ENCODE measurements at places on chromosomes 1 and 21. TPM values are rescaled to one million over a fixed set of nuclear protein-coding genes. Genes with fewer than 3 reads are reported as not detected.

Gene FAM72C
- total RNA-seq = 0.54 TPM

Gene TEX38
- 2.1 TPM for total RNA-seq

Gene CFAP57
- total RNA-seq = 5.0 TPM

Gene FCRL5
- not detected for total RNA-seq

DNA sequence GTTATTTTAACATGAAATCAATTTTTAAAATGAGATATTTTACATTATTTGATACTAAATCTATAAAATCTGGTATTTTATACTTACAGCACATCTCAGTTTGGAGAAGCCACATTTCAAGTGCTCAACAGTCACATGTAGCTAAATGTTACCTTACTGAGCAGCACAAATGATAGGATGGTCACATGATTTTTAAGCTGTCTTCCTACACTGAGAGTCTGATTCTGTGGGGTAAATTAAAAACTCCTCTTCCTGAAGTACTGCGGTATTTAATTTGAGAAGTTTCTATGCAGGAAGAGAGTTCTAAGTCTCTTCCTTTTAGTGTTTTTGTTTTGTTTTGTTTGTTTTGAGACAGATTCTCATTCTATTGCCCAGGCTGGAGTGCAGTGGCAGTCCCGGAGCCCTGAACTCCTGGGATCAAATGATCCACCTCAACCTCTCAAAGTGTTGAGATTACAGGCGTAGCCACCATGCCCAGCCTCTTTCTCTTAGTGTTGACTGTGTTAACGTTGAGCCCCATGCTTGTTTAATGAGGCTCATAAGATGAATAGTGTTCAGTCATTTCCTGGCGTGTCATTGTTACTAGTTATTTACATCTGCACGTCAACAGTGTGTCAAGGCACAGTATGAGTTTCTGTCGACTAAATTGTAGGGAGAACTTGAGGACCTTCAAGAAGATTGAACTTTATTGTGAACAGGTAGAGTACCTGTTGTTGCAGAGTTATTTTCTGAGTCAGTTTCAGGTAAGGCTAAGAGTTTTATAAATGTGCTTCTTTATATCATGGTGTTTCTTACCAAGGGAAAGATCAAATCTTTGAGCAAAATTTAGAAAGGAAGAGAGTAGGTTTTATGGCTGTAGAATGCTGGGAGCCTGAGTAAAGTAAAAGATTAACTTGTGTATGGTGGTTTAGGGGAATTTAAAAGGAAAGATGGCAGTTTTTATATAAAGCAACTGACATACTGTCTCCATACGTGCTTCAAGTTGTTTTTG, 3.3 kb downstream of the CNST start:
- H3K4me1 ChIP-seq = peaks cover 30% of the 10 kb centered on the region
- DNase-seq = no peak
- H3K27me3 ChIP-seq = no peaks in the 10 kb centered on the region
- no peak overlapping the region for H3K4me3 ChIP-seq

GRCh38 chr1:206706806-206707366, 22.2 kb downstream of the MAPKAPK2 start:
- H3K4me3 ChIP-seq = no peak overlapping the region
- no peaks in the 10 kb centered on the region for H3K36me3 ChIP-seq
- H3K27ac ChIP-seq = peak overlapping the region; percentile 10

GRCh38 chr1:69976896-69977295, 228.5 kb downstream of the LRRC40 start:
- H3K27me3 ChIP-seq = no peaks in the 10 kb centered on the region
- no peaks in the 10 kb centered on the region for H3K36me3 ChIP-seq
- no peaks in the 10 kb centered on the region for H3K4me1 ChIP-seq
- no peak overlapping the region for H3K4me3 ChIP-seq

DNA sequence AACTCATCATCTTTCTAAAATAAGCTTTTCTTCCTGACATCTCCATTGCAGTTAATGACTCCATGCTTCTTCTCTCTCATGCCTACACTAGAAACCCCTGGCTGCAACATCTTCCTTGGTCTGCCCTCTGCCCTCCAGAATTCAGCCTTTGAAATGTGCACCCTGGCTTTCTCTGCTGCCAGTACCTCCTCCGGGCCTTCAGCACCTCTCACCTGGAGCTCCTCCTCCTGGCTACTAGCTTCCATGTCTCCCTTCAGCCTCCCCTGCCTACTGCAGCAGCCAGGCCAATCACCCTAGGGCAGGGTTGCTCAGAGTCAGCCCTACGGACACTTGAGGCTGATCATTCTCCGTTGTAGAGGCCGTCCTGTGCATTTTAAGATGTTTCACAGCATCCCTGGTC, 18.3 kb downstream of the SUSD4 start:
- no peak overlapping the region for H3K27ac ChIP-seq
- no peaks in the 10 kb centered on the region for H3K36me3 ChIP-seq
- no peaks in the 10 kb centered on the region for H3K27me3 ChIP-seq

- peaks cover 61% of the 10 kb centered on the region for H3K4me1 ChIP-seq
- H3K4me3 ChIP-seq = no peak overlapping the region
- DNase-seq = no peak
- no peaks in the 10 kb centered on the region for H3K27me3 ChIP-seq
Observed at GRCh38 chr1:205315008-205315618, 6.4 kb downstream of the NUAK2 start.

DNA sequence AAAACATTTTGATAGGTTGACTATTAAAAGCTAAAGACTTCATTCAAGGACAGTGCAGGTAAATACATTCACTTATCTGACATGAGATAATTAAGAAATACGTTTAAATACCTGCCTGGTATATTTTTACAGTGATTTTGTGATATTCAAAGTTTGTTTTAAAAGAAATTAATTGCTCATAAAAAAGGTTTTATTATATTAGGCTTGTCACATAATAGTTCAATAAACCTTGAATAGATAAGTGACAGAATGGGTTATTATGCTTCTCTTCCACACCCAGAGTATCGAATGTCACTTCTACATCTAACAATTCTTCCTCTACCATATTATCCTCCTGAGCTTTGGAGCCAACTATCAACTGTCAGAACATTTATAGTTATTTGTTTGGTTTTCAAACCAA, 60.0 kb downstream of the LTN1 start:
- H3K27me3 ChIP-seq = no peaks in the 10 kb centered on the region
- peaks cover 29% of the 10 kb centered on the region for H3K36me3 ChIP-seq
- no peak for DNase-seq

- no peaks in the 10 kb centered on the region for H3K36me3 ChIP-seq
- no peak for DNase-seq
- H3K4me1 ChIP-seq = peaks cover 24% of the 10 kb centered on the region
- H3K27me3 ChIP-seq = no peaks in the 10 kb centered on the region
Observed at GRCh38 chr1:59506952-59507351, 210.1 kb downstream of the FGGY start.

- H3K4me3 ChIP-seq = no peak overlapping the region
- H3K27me3 ChIP-seq = no peaks in the 10 kb centered on the region
- no peak overlapping the region for H3K27ac ChIP-seq
- H3K36me3 ChIP-seq = no peaks in the 10 kb centered on the region
Observed at GRCh38 chr1:82220754-82221153, 420.0 kb downstream of the ADGRL2 start.

DNA sequence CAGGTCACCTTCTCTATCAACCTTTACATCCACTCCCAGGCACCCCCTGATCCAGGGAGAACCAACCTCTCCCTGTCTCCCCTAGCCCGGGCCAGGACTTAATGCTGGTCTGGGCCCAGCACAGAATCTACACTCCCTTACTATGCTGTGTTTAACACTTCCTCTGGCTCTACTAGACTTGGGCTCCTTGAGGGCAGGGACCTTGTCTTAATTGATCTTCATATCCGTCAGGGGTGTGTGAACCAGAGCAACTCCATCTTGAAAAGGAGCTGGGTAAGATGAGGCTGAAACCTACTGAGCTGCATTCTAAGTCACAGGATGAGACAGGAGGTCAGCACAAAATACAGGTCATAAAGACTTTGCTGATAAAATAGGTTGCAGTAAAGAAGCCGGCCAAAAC, 98.9 kb downstream of the SSBP3 start:
- DNase-seq = no peak
- H3K27me3 ChIP-seq = no peaks in the 10 kb centered on the region
- H3K27ac ChIP-seq = no peak overlapping the region

DNA sequence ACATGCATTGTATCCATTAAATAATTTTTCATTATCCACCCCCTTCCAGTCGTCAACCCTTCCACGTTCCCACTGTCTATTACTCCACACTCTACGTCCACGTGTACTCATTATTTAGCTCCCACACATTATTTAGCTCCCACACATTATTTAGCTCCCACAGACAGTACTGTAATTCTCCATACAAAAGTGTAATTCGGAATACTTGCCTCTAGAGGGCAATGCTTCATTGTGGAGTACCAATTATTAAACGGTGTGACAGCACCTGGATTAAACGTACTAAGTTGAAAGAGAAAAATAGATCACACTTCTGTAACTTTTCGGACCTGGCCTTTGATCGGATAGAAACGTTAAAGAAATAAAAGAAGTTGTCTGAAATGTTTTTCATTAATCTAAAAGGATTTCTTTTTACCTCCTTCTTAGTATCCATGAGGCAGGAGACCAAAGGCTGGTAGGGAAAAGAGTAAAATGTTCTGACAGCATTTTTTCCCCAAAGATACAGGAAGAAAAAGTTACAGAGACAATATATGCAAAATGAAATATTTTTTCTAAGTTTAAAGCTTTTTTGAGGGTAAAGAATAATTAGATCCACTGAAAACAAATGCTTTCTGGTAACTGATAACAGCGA, 99.2 kb downstream of the LHX8 start:
- no peaks in the 10 kb centered on the region for H3K4me1 ChIP-seq
- H3K4me3 ChIP-seq = no peak overlapping the region
- no peaks in the 10 kb centered on the region for H3K36me3 ChIP-seq
- no peak for DNase-seq
- H3K27ac ChIP-seq = no peak overlapping the region

DNA sequence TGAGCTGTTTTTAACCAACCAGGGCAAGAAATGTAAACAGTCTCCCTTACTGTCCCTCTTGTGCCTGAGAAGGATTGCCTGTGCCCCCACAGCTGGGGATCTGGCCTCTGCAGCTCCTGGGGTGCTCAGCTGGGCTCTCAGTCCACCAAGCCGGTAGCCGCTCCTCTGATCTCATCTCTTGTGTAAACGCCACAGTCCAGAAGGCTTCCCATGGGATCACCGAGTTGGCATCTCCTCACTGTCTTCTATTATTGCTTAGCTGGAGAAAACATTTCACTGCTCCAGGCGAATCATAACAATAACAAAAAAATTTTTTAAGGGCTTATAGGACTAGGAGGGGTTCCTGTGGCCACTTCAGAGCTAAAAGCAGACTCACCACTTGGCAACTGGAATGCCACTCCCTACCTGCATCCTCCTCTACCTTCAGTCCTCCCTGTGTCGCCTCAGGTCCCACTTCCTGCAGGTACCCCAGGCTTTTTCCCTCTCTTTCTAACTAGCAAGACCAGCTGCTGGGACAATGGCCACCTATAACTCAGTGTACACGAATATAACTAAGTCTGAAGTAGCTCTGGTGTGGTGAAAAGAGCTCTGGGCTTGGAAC, 75.8 kb downstream of the ATP1A1 start:
- no peak for DNase-seq
- H3K27me3 ChIP-seq = no peaks in the 10 kb centered on the region
- H3K36me3 ChIP-seq = no peaks in the 10 kb centered on the region
- no peak overlapping the region for H3K27ac ChIP-seq
- H3K4me3 ChIP-seq = no peak overlapping the region

- H3K27me3 ChIP-seq = no peaks in the 10 kb centered on the region
- H3K27ac ChIP-seq = no peak overlapping the region
- no peak for DNase-seq
- no peak overlapping the region for H3K4me3 ChIP-seq
- no peaks in the 10 kb centered on the region for H3K36me3 ChIP-seq
Observed at GRCh38 chr1:64100791-64101190, 102.6 kb upstream of the UBE2U start.

DNA sequence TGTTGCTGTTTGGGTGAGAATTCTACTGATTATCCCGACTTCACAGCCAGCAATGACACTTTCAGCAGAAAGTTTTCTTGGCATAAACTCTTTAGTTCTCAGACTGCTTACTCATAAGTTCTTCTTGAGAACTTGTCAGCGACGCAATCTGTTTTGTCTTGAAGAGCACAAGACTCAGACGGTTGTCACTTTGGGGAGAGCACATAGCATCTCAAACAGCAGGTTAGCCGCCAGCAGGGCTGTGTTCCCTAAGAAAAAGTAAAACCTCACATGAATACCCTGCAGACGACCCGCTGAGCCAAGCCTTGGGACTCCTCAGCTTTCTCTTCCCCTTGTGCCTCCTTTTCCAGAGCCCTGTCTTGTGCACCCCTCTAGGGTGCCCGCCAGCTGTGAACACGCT, 11.4 kb downstream of the AGMAT start:
- H3K4me3 ChIP-seq = no peak overlapping the region
- H3K36me3 ChIP-seq = peaks cover 3% of the 10 kb centered on the region
- H3K4me1 ChIP-seq = peaks cover 15% of the 10 kb centered on the region
- peak overlapping the region; percentile 41 for H3K27ac ChIP-seq
- H3K27me3 ChIP-seq = no peaks in the 10 kb centered on the region

DNA sequence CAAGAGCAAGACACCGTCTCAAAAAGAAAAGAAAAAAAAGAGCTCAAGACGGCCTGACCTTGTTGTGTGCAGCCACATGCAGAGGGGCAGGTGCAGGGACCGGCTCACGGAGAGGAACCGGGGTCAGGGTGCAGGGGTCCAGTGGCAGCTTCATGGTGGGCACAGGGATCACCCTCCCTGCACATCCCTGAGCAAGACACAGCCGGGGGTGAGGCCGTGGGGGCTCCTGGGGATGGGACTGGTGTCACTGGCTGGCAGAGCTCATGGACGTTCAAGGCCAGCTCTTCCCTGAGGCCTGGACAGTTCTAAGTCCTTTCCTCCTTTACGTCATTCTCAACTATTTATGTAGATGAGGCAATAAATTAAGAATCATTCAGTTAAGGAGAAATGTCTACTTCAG, 6.6 kb upstream of the TMEM240 start:
- no peak for DNase-seq
- peaks cover 28% of the 10 kb centered on the region for H3K4me1 ChIP-seq
- no peaks in the 10 kb centered on the region for H3K27me3 ChIP-seq
- H3K27ac ChIP-seq = no peak overlapping the region

DNA sequence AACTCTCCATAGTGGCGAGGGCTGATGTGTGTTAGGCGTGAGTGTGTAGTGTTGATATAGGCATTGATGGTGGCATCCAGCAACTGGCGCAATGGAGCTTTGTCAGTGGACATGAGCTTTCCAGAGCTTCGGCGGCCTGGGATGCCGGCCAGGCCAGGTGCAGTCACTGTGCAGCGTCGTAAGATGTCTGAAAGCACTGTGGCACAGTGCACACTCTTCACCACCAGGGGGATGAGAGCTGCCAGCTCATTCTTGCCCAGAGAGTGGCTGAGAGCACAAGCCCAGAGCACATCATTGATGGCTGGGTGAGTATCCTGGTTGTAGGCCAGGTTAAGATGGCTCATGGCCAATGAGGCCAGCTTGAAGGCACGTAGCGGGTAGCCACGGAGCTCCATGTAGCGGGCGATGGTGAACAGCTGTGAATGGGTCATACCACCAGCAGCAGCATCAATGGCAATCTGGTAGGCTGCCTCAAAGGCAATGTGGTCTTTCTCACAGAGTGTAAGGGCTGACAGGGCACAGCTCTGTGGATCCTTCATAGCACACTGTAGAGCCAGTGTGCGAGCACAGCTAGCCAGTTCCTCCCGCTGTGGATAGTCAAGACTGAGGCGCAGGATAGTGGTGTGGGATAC, 6.7 kb downstream of the UROD start:
- H3K27ac ChIP-seq = no peak overlapping the region
- peaks cover 3% of the 10 kb centered on the region for H3K4me1 ChIP-seq
- no peak overlapping the region for H3K4me3 ChIP-seq
- peak; percentile 91 for DNase-seq

GRCh38 chr1:116375148-116375886, 2.3 kb downstream of the ATP1A1 start:
- H3K36me3 ChIP-seq = no peaks in the 10 kb centered on the region
- H3K4me3 ChIP-seq = peak overlapping the region; percentile 97
- DNase-seq = no peak
- no peaks in the 10 kb centered on the region for H3K27me3 ChIP-seq
- peaks cover 43% of the 10 kb centered on the region for H3K4me1 ChIP-seq
